Hindlimb muscle (tissue), 1 donor: ENCODE measurements at places on chromosomes 1 and 21. TPM values are rescaled to one million over a fixed set of nuclear protein-coding genes. Genes with fewer than 3 reads are reported as not detected.

DNA sequence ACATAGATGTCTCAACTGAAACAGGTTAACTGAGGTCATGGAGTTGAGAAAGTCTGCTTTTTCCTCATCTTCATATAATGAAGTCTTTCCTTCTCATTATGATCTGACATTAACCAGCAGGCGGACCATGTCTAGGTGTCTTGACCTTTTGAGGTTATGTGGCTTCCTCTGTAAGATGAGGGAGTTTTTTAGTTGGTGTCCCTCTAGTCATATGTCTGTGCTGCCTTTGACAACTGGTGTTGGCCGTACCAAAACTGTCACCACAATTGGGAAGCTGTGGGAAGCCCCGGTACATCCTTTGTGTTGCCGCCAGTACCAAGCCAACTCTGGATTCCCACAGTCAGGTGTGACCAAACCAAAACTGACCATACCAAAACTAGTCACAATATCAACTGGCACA lies 105.1 kb downstream of the PBX1 start:
- DNase-seq = no peak

GRCh38 chr21:41972511-41973205 lies 18.8 kb upstream of the C2CD2 start:
- DNase-seq = no peak

- DNase-seq = no peak
Measured at GRCh38 chr1:97502360-97502759, 418.5 kb downstream of the DPYD start.

GRCh38 chr1:46474570-46474969 lies 15.1 kb upstream of the DMBX1 start:
- no peak for DNase-seq

GRCh38 chr1:45804669-45804969 lies 1.2 kb downstream of the MAST2 start:
- DNase-seq = no peak

DNA sequence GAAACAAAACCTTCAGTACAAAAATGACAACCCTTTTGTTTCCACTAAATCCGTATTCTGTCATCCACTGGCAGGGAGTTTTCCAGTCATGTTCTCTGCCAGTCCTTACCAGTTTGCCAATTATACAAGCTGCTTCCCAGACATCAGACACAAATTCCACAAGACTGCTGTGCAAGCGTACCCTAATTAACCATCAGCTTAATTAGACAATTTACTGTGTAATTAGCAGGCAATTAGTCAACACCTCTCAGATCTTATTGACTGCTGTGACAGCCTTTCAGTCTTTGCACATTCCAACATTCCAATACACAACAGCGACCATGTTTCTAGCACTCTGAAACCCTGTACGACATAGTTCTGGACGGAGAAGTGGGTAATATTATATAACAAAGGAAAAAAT lies 420.1 kb downstream of the DPYD start:
- no peak for DNase-seq

DNA sequence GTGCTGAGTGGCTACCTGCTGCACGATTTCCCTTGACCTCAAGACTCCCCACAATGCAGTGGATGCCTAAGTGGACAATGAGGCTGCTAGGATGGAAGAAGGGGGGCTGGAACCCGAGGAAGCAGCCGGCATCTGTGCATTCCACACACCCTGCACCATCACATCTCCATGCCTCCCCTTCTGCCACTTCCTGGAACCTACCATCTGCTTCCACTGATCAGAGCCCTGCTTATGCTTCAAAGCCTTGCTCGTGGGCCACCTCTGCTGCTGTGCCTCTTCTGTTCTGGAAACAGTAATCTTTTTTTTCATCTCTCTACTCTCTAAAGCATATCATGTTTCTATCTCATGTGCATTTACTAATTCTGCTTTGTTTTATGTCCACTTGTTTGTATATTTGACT lies 66.2 kb upstream of the WDR26 start:
- no peak for DNase-seq

DNA sequence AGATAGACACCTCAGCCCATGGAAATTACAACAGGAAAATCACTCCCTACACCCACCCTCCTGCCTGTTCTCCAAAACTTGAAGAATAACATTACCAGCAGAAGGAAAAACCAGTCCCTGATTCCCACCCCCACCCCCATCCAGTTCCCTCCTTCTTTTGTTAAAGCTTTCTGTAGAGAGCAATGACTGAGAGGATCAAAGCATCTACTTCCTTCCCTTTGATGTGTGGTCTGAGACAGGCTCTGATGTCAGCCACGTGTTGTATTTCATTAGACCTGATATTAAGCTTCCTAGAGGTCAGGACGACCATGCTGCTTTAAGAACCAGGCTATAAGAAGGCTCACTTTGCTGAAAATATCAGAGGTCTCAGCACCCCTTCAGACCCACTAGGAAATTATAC lies 73.9 kb upstream of the HAO2 start:
- DNase-seq = no peak

DNA sequence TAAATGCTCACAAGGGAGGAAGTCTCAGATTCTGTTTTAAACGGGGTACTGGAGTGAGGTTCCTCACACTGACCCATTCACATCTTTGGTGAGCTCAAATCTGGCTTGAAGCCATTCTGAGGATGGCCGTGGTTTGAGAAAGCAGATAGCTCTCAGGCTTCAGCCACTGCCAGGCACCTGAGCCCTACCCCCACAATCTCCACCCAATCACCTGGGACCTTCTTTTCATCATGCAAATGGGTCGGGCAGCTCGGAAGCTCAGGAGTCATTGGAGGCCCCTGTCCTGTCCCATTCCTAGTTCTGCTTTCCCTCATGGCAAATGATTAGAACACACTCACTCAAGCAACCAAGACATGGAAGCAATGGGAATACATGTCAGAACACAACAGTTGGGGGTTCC lies 141.4 kb upstream of the ETS2 start:
- no peak for DNase-seq

DNA sequence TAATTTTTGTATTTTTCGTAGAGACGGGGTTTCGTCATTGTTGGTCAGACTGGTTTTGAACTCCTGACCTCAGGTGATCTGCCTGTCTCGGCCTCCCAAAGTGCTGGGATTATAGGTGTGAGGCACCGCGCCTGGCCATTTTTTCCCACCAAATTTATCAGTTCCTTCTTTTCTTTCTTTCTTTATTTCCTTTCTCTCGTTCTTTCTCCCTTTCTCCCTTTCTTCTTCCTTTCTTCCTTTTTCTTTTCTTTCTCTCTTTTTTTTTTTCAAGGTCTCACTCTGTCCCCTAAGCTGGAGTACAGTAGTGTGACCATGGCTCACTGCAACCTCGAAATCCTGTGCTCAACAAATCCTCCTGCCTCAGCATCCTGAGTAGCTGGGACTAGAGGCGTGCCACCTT lies 26.4 kb downstream of the MFSD2A start:
- no peak for DNase-seq

DNA sequence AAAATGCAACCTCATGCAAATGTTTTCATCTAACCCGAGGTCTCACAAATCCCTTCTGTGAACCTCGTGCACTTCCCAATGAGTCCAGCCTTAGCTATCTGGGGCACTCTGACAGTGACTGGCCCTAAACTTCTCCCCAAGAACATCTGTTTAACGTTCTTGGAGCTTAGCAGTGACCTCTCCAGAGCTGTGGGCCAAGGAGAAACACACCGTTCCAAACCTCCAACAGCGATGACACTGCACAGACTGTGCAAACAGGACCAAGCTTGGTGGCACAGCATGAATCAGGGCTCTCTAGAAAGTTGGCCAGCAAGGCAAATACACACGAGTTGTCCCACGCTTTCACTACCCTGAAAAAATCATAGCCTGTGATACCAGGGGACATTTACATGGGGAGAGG lies 15.8 kb downstream of the BEND5 start:
- DNase-seq = no peak

DNA sequence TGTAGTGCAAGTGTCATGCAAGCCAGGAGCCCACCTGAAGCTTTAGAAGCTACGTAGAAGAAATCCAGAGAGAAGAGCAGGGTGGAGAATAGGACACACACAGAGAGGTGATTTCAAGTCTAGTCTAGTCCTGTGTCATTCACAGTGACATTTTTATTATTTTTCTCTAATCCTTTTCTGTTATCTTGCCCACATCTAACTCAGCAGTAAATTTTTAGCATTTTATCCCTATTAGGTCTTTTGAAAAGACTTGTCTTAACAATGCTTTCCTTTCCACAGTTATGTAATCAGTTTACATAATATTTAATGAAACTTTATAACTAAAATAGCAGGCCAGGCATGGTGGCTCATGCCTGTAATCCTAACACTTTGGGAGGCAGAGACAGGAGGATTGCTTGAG lies 198.6 kb downstream of the ADGRL2 start:
- no peak for DNase-seq

- no peak for DNase-seq
Measured at GRCh38 chr1:51851882-51852396, 26.6 kb downstream of the NRDC start.

GRCh38 chr1:48858200-48858920 lies 81.7 kb upstream of the BEND5 start:
- no peak for DNase-seq

GRCh38 chr1:205809469-205809868 lies 3.5 kb downstream of the SLC41A1 start:
- DNase-seq = no peak

DNA sequence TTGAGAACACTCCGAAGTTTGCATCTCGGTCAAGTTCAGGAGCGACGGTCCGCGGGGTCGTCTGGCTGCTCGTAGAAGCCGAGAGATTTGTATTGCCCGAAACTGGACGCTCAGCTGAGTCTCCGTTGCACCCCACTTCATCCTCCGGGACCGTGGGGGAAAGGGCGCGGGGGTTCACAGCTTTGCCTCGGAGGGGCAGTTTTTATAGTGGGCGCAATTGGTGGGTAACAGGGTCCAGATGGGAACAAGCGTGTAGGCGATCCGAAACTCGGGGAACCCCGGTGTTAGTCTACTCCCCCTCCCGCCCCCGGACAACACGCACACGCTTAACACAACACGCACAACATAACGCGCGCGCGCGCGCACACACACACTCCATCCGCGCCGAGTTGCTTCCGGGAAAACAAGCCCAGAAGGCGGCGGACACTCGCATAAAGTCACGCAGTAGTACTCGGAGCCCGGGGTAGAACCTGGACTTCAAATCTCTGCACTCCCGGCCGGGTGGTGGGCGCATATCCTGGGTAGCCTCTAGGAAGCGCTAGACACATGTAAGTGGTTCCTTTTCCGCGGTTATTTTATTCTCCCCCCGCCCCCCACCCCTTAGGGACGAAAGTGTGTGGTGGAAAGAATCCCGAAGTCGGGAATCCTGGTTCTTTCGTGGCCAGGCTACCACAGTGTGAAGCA lies 1.1 kb upstream of the JUN start:
- DNase-seq = peak; percentile 92

DNA sequence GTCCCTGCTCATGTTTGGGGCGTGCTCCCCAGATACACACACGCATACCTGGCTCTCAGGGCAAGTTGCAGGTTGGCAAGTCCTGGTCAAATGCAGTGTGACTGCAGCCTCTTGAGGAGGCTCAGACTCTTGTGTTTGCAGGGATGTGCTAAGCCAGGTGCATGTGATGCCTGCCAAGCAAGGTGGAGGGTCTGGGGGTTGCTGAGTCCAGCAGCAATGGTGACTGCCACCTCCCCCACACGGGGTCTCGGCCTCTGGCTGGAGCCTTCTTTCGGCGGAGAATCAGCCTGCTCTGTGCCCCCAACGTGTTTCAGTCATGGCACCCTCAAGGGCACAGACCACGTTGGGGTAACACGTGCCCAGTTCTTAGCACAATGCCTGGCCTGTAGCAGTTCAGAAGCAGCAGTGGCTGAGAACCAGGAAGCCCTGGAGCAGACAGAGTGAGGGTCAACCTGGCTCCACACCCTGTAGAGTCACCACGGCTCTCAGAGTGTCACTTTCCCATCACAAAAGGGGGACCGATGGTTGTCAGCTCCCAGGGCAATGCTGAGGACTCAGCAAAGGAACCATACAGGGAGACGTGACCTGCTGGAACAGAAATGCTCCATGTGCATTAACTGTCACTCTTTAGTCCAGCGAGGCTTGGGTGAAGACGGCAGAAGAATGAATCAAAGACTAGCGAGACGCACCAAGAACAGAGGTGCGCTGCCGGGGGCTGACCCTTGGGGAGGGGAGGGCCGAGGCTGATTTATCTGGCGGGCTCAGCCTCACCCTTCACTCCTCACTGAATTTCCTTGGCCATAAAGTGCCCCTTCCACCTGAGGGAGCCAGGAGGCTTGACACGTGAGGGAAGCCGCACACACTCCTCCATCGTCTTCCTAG lies 109.0 kb downstream of the PGBD5 start:
- DNase-seq = no peak

GRCh38 chr1:216216305-216216704 lies 206.9 kb downstream of the USH2A start:
- no peak for DNase-seq

DNA sequence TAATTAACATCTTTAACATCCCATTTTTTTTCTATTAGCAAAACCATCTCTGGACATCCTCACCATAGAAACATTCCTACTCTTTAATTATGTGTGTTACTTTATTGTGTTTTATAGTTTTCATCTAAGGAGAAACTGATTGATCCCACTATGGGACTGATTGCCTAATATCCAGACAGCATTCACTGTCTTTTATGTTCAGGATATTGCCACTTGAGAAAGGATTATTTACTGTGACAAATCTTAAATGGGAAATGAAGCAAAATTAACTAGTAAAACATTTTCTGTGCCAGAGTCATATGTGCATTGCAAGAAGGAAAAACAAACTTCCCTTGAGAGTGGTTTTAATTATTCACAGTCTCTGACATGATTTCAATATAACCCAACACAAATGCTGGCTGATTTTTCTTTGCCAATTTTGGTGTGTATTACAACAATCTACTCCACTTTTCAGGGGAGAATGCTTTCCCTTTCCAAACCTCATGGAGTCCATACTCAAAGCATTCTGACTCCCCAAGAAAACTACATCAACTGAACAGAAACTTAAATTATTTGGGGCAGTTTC lies 15.8 kb upstream of the RGS13 start:
- DNase-seq = no peak

The FBXO2 gene
- 0.58 TPM for polyA plus RNA-seq

The TESK2 gene
- polyA plus RNA-seq = 2.1 TPM

The FLG gene
- polyA plus RNA-seq = 1.1 TPM

The PADI4 gene
- 0.57 TPM for polyA plus RNA-seq

The SPRR2G gene
- polyA plus RNA-seq = not detected

The LRRC53 gene
- not detected for polyA plus RNA-seq

The DCLRE1B gene
- polyA plus RNA-seq = 7.7 TPM

The PTGS2 gene
- polyA plus RNA-seq = 0.66 TPM

The LAMC2 gene
- polyA plus RNA-seq = 2.6 TPM

The ARPC5 gene
- 76.7 TPM for polyA plus RNA-seq
